NAMALWA (cell line): ENCODE measurements at places on chromosomes 7 and 10.

- DNase-seq: no peak
Observed at GRCh38 chr10:62844280-62845011, 28.3 kb upstream of the EGR2 start.

DNA sequence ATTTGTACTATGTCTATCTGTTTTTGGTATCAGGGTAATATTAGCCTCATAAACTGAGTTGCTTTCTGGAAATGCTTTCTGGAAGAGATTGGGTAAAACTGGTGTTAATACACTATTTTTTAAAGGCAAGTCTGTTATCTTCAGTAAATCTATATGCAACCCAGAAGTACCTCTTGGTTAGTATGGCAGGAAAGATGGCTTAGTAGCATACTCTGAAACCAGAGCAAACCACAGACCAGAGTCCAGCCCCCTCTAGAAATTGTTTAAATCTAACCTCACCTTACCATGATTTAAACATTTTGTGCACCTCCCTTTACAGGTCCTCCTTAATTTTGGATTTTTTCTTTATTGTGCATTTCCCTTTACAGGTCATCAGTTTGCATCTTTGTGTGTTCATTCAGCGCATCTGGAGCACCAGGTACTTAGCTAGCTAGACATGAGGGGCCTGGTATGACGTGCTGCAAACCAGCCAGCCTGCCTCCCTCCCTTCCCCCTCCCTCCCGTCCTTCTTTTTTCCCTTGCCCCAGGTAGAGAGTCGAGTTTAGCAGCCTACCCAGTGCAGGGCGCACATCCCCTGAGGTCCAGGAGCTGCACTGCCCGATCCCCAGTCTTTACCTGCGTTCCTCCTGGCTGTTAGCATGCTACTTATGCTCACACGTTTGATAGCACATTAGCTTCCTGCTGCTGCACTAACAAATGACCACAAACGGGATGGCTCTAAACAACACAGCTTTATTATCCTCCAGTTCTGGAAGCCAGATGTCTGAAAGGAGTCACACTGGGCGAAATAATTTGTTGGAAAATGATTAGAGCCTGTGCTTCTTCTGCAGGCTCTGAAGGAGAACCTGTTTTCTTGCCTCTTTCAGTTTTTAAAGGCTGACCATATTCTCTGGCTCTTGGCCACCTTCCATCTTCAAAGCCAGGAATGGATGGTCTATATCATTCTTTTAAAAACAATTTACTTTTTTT, 299.9 kb upstream of the HABP2 start:
- DNase-seq: no peak

- DNase-seq: no peak
Observed at GRCh38 chr10:58305821-58306220, 29.0 kb upstream of the UBE2D1 start.

- no peak for DNase-seq
Observed at GRCh38 chr7:66301737-66302136, 96.6 kb downstream of the TPST1 start.

- DNase-seq: no peak
Observed at GRCh38 chr7:39202041-39202440, 224.3 kb downstream of the POU6F2 start.

DNA sequence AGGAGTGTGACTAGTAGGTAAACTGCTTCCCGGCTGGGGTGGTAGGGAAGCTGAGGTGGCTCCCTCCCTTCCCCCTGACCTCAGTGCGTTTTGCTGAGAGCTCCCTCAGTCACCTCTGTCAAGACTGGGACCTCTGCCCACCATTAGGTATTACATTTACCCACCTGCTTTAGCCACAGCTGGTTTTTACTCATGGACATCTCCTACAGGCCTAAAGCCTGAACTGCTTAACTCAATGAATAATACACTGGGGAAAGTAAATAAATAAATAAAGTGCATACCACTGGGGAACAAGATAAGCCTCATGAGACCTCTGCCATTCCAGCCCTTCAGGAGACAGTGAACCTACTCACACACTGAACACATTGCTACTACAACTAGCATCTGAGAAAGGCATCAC, 38.9 kb upstream of the CDK13 start:
- no peak for DNase-seq

DNA sequence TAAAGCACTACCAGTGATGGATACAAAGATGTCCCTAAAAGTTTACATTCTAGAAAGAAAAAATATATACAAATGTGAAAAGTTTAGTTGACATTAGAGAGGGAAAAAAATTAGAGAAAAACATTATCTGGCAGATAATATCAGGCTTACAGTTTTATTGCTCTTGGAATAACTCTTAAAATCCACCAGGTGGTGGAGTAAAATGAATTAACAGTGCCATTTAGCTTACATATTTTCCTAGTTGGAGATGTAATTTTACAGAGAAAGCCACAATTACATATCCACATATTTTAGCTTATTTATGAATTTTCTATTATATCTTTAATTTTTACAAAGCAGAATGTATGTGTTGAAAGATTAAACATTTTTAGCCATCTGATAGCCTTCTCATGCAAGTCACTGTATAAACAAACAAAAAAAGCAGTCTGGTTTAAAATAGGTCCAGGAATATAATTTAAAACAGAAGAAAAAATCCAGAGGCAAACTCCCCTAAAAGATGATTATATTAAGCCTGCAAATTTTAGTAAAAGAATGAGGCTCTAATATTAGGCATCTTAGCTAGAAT, 6.5 kb downstream of the CABCOCO1 start:
- no peak for DNase-seq

GRCh38 chr10:49526619-49527018, 12.3 kb downstream of the ERCC6 start:
- DNase-seq: no peak

- DNase-seq: no peak
Observed at GRCh38 chr10:50248062-50248461, 3.3 kb downstream of the ASAH2 start.

DNA sequence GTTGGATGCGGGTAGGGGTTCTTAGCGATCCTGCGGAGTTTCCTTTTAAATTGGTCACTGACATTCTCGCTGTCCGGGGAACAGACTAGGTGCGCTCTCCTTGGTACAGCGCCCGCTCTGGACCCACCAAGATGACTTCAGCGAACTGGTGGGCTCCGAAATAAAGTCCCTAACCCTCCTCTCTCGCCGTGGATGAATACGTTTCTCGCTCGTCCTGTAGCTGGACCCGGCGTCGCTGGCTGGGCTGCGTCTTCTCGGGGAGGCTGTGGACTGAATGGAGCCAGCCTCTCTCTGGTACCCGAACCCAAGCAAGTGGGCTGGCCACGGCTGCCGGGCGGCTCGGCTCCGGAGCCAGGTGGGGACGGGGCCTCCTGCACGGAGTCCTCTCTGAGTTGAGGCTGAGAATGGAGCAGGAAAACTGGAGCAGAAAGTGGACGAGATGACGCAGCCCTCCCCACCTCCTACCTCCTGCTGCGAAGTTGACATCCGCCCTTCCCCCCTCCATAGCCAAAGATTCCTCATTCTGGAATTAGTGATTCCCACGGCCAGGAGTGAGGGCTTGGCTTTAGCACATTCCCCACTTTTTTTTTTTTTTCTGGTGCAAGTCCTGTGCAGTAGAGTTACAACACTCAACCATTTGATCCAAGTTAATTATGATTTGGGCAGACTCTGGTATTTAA, 1.5 kb downstream of the UNC5B start:
- DNase-seq: no peak

GRCh38 chr7:41006306-41006995, 696.4 kb downstream of the INHBA start:
- no peak for DNase-seq

DNA sequence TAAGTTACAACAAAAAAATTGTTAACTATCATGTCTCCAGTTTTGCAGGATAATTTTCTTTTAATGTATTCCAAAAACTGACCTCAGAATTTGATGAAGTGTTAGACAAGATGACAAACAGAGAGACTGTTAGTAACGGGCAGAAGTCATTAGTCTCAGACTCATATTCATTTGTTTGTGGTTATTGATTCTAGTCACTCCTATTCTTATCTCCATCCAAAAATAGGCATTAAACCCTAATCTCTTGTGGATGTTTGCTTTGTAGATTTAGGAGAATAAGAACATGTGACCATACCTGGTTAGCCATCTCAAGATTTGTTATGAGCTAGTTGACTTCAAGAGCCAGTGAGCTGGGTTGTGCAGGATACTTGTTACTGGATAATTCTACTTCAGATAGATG, 261.1 kb downstream of the AUTS2 start:
- no peak for DNase-seq

DNA sequence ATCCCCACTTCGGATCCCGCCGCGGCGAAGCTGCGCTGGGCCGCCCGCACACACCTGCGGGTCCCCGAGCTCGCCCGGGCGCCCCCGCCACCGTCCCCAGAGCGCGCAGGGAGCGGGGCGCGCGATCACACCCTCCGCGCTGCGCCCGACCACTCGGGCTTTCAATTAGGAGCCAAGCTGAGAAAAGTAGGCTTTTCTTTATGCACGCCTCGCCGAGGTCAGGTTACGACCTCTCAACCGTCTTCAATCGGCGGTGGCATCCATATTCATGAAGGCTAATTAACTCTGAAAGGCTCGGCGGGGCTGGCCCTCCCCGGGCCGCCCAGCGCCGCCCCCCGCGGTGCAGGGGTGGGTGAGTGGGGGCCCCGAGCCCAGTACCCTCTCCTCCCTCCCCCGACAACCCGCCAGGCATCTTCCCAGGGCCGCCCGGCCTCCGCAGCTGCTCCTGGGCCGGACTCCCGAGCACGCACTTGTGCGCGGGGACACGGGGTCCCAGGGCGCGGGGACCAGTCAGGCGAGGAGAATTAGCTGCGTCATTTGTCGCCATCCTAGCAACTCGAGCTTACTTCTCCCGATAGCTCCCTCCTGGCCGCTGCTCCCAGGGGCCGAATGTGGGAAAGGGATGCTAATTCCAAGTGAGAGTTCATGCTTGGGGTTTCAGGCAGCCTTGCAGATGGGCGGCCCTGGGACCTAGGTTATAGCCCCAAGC, 155.5 kb upstream of the LYZL2 start:
- no peak for DNase-seq

DNA sequence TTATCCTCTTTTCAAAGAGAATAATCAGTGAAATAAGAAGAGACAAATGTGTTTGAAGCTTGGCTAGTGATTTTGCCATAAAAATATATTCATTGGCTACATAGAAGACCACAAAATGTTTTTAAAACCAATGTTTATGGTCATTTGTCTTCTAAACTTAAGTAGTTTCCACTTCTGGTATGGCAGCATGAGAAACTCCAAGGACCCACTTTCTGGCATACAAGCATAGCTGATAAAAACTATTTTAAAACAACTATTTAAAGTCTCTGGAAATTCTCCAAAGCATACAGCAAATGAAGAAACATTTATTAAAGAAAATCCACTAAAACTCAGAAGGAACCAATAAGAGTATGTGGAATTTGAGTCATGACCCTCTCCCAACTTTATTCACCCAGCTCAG, 89.2 kb upstream of the TOMM7 start:
- DNase-seq: no peak

- no peak for DNase-seq
Observed at GRCh38 chr10:120483006-120483405, 26.0 kb downstream of the PLPP4 start.

DNA sequence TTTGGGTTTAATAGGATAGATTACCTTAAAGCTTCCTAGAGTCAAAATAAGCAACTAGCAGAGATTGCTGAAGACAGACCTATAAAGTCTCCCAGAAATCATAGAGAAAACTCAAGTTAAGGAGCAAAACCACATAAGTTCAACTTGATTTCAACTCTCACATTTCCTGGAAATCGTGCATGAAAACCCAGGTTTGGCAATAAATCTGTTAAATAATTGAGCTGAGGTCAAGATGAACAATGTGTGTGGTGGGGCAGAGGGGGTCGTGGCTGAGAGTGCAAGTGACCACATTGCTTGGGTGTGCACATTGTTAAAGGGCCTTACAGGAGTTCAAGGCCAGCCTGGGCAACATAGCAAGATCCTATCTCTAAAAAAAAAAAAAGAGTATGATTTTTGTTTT, 636.5 kb downstream of the GALNT17 start:
- no peak for DNase-seq

- no peak for DNase-seq
Observed at GRCh38 chr7:47252675-47253074, 329.2 kb downstream of the TNS3 start.

DNA sequence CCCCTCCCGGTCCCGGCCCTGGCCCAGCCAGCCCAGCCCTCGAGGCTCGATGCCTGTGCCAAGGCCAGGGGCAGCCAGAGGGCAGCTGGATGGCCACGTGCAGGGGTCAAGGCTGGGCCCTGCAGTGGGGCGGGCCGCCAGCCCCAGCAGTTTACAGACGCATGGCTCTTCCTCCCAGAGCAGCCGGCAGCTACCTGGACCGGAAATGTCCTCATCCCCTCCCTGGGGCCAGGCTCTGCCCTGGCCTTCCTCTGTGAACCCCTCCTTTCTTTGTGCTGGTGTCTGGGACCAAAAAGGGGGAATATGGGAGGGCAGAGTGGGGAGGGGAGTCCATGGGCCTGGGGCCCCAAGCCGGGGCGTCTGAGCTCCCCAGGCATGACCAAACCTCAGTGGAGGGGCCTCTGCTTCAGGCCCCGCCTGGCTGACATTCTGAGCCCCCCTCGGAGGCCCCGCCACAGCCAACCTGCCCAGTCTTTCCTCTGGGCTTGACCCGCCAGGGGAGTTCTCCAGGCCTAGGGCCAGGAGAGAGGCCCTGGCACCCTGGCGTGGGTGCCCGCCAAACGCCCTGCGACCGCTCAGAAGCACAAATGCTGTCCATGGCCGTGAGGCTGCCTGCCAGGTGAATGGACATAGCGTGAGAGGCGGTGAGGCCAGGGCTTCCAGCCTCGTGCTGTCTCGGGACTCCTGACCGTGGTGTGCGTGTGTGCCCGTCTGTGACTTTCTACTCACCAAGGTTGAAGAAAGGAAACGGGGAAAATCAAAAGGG, 24.7 kb upstream of the AMZ1 start:
- no peak for DNase-seq

DNA sequence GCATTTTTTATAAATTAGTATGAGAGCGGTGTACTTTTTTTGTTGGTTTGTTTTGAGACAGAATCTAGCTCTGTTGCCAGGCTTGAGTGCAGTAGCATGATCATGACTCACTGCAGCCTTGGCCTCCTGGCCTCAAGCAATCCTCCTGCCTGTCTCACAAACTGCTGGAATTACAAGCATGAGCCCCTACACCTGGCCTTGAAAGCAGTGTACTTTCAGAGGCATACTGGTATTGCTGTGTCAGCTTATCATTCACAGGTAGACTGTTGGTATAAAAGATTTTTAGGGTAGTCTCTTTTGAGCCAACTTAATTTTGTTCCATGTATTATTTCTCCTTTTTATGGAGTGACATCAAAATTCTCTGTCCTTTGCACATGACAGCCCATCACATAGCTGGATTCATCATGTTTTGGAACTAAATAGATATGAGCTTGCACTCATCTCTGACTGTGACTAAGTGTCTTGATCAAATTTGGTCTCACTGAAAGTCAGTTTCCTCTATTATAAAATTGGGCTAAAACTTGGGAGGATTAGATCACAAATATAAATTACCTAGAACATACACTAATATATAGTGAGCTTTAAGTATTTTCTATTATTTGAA, 12.4 kb downstream of the GNAT3 start:
- no peak for DNase-seq
